ENCODE measurements at places on chromosomes 16 and 17.

DNA sequence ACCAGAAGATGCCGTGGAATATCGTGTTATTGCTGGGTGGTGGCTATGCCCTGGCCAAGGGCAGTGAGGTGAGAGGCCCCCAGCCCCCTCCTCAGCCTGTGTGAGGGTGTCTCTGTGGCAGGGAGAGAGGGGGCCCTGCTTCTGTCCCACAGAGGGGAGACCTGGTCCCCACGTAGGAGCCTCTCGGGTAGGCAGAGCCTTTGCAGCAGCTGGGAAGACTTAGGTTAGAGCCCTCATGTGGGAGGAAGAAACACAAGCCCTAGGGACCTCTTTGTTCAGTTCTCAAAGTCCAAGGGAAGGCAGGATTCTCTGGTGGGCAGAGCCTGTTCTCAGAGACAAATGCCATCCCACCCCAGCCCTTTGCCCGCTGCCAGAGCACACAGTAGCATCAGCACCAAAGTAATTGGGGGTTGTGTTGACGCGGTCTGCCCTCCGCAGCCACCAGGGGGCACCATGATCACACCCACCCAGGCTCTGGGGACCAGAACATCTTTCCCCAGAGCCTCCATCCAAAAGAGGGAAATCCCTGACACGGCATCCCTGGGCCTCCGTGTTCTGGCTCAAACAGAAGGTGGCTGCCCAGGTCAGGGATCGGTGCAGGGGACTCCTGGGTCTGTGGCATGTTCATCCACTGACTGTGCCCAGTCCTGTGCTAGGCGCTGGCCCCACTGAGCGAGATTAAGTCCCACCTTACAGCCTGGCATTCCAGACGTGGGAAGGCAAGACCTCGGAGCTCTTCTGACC is 11.5 kb upstream of the FOXN1 start:
- DNase-seq = peak; percentile 66

DNA sequence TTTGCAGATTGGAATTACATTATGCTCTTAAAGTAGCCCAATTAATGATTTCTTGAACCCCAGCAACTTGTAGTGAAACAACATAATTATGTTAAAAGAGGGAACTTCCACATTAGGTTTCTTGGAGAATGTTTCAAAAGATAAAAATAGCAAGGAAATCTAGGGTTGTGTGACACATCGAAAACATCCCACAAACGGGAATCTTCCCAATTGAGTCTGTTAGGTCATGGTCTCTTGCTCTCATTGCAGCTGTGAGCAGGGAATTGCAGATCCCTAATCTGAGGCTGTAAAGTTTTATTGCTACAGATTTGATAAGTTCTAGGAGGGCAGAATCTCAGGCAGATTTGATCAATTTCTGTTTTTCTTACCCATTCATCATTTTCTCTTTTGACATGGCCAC is 6.7 kb upstream of the LPO start:
- peak; percentile 30 for DNase-seq

GRCh38 chr16:871562-872345 is 71.2 kb upstream of the GNG13 start:
- DNase-seq = no peak

- no peak for DNase-seq
These were observed 3.7 kb upstream of the UNC13D start for GRCh38 chr17:75847614-75848522.

GRCh38 chr17:47188271-47188875 is 722 bp downstream of the CDC27 start:
- peak; percentile 29 for DNase-seq

- DNase-seq = peak; percentile 15
These were observed 24.4 kb upstream of the ADCY9 start for GRCh38 chr16:4140652-4141051.

GRCh38 chr16:10562361-10562899 is 18.0 kb downstream of the EMP2 start:
- DNase-seq = no peak

- no peak for DNase-seq
These were observed 210.2 kb downstream of the PARN start for GRCh38 chr16:14419817-14420216.

DNA sequence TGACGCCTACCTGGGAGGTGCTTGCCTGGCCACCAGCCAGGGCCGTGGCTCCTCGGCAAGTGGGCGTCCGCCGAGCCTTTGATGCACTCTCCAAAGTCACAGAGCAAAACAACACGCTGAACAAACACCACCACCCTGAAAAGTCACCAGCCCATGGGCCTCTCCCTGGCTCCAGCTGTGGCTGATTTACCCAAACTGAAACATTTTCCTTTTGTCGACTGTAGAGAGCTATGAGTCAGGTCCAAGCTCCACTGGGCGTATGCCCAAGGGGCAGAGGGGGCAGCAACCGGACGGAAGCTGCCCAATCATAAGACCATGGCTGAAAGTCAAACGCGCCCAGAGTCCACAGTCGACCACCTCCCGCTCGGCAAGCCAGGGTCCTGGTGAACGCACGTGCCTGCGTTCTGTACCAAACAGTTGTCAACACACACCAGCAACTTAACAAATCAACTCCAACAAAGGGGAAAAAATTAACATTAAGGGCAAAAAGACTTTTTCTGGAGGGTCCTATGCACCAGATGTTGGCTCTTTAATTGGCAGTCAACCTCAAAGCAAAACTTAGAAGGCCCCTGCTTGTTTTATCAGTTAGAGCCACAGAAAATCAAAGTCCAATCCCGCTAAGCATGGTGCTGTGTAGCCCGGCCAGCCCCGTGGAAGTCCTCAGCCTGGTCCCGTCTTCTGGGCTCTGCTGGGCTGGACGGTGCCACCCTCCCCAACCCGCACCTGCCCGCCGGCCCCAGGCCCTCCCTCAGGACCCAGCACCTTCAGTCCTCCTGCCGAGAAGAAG is 47.3 kb downstream of the TBC1D16 start:
- peak; percentile 75 for DNase-seq

- DNase-seq = peak; percentile 64
These were observed 723.1 kb downstream of the CDH11 start for GRCh38 chr16:64398793-64399192.

- DNase-seq = no peak
These were observed 66.5 kb upstream of the CDH5 start for GRCh38 chr16:66300037-66300436.

DNA sequence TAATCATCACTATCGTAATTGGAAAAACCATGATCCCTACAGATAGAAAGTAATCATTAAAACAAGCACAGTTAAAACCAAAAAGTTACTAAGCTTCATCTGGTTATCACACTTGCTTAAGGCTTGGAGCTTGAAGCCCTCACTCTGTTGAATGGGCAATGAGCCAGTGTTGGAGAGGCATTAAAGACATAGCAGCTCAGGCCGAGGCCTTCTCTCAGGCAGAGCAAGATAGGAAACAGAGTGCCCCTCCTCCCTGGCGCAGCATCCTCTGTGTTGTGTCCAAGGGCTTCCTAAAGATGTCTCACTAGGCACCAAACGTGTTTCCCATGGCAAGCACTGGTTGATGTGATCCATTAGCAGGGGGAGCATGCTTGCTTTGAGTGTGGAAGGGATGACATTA is 34.9 kb upstream of the LGALS9 start:
- DNase-seq = no peak

GRCh38 chr16:4677994-4678393 is 15.4 kb upstream of the NUDT16L1 start:
- DNase-seq = no peak

GRCh38 chr16:25914357-25914962 is 222.7 kb downstream of the HS3ST4 start:
- DNase-seq = no peak

- peak; percentile 88 for DNase-seq
These were observed 31.3 kb downstream of the SPOP start for GRCh38 chr17:49646391-49647255.

DNA sequence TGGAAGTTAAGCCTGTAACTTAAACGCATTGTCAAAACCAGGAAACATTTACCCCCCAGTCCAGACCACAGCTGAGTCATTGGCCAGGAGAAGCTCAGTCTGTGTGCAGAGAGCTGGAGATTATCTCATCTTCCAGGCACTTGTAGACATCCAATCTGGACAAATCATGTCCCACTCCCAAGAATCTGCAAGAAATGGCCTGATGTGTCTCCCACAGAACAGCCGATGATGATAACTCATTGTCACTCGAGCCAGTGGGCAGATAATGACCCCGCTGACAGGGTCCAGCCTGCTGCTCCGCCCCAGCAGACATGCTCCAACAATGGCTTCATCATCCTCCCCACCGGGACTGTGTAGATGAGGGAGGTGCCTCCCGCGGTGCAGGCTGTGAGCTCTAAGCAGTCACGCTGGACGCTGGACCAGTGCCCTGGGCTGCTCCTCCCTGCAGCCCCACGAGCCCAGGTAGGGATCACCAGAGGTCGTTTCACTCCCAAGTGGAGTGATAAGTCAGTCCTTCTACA is 322.5 kb downstream of the C16orf95 start:
- DNase-seq = peak; percentile 85

DNA sequence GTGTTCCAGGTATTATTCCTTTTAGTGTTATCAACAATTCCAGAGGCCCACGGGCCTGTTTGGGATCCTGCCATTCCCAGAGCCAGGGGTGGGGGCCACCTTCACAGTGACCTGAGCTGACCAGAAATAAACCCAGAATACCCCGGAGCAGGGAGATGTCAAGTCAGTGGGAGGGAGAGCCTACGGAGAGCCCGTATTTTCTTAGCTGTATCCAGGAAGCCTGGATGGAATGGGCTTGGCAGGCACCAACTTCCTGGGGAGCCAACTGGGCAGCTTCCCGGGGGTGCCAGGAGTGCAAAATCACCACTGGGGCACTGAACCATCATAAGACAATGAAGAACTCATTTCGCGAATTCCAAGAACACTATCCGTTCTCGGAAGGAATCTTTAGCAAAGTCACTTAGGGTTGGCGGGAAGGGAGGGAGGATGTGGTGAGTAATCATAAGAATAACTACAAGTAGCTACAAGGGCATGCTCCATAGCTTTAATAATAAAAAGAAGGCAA is 13.2 kb upstream of the MRTFB start:
- peak; percentile 33 for DNase-seq

- no peak for DNase-seq
These were observed 216.0 kb downstream of the ZNF423 start for GRCh38 chr16:49639739-49640431.

DNA sequence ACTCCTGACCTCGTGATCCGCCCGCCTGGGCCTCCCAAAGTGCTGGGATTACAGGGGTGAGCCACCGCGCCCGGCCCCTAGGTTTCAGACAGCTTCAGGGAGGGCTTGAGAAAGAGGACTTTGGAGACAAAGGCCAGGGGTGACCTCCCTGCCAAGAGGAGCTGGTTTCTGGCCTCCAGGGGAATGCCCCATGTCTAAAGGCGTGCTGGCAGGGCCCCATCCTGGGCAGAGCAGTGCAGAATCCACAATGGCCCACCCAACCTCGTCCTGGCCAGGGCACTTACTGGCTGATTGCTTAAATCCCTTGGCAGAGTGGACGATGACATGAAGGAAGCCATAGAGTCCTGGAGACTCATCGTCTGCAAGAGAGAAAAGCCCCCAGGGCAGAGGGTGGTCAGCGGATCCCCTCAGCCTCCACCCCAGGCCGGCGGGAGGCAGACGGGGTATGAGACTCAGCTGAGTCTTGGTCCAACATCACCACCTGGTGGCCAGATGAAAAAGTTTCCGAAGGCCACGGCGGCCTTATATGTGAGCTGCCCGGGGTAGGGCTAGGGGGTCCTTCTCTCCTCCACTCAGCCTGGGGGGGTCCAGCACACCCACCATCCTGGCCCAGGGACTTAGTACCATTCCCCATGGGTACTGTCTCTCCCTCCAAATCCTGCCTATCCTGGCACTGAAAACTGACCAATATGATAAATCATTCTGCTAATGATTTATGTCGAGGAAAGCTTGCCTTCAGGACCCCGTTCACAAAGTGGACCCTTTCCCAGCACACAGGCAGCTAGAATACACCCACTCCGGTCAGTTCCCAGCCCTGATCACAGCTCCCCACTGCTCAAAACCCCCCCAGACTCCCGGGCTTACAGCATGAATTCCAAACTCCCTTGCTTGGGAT is 59.1 kb downstream of the TIMM22 start:
- DNase-seq = peak; percentile 20

DNA sequence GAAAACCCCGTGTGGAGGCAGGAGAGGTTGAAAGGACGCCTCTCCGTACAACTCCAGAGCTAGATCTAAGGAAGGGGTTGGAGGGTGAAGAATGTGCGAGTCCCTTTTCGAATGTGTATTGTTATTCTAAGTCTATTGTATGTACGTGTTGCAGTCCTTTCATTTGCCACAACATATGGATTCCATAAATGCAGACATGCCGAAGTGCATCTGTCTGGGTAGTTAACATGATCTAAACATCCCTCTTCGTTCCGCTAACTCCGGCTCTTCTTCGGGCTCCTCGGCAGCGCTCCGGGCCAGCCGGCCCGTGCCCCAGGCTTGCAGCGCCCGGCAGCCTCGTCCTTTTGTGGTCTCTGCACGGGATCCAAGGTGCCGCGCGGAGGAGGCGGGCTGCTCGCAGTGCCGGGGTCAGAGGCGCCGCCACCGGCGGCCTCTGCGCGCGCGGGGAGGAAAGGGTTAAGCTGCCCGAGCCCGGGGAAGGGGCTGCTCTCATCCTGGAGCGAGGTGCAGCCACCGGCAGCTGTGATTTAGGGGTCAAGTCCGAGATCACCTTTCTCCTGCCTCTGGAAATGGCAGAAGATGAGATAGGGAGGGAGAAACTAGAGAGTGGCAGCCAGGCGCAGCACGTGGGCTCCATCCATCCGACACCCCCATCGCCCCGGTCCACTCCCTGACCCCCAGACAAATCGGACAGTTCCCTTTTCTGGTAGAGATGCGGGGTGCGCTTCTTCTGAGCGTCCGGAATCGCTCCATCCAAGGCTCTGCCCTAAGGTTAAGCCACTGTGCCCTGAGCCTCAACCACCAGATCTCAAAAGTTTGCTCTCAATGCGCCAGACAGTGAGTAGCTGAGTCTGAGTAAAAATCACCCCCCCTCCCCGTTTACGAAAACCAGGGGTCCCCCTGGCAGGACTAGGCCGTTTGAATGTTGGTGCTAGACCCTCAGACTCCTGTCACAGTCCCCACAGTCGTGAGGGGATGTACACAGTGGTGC is 15.1 kb upstream of the ZFHX3 start:
- no peak for DNase-seq

- DNase-seq = peak; percentile 62
These were observed 58.3 kb downstream of the B9D1 start for GRCh38 chr17:19304209-19304608.

- DNase-seq = no peak
These were observed 7.6 kb upstream of the CBFB start for GRCh38 chr16:67021321-67021720.

GRCh38 chr16:47046726-47047523 is 73.5 kb upstream of the DNAJA2 start:
- no peak for DNase-seq

- DNase-seq = no peak
These were observed 11.4 kb downstream of the UNC13D start for GRCh38 chr17:75832652-75833400.

DNA sequence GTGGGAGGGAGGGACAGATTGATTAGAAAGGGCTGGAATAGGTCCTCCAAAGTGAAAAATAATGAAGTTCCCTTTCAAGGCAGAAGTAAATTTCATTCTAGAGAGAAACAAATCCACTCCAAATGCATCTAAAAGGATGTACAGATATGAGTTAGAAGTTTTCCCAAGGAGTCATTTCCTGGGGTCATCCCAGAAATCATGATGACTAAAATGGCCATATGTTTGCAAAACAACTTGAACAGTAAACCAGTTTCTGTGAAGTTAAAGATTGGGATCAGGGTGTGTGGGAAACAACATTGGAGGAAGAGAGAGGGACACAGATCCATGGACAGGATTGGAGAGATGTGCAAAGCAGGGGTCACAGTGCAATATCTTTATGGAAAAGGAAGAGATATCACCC is 32.5 kb upstream of the ARHGAP44 start:
- no peak for DNase-seq

- DNase-seq = no peak
These were observed 67.9 kb upstream of the HAS3 start for GRCh38 chr16:69037373-69038160.

Measured in HT1080 (cell line).